ENCODE measurements at places on chromosomes 5 and 9. TPM values are rescaled to one million over a fixed set of nuclear protein-coding genes. Genes with fewer than 3 reads are reported as not detected.

PPP3R2 gene
- total RNA-seq, result not detected

GDF9 gene
- total RNA-seq, result 0.25 TPM

ETF1 gene
- 143 TPM for total RNA-seq

ARL10 gene
- total RNA-seq, result 0.37 TPM

NUTM2G gene
- total RNA-seq, result not detected

SMIM33 gene
- not detected for total RNA-seq

WDR55 gene
- total RNA-seq, result 27.3 TPM

EFCAB9 gene
- not detected for total RNA-seq

PRRT1B gene
- total RNA-seq, result 0.30 TPM

CDH9 gene
- total RNA-seq, result not detected

SLC1A1 gene
- 1.2 TPM for total RNA-seq

GPR150 gene
- 0.07 TPM for total RNA-seq

ERP44 gene
- total RNA-seq, result 14.4 TPM

RFESD gene
- total RNA-seq, result 1.3 TPM

LVRN gene
- 0.03 TPM for total RNA-seq

EMB gene
- total RNA-seq, result 5.4 TPM

ADRA1B gene
- 23.0 TPM for total RNA-seq

TPPP gene
- 6.6 TPM for total RNA-seq

TTLL11 gene
- 4.2 TPM for total RNA-seq

ADAMTS12 gene
- total RNA-seq, result 7.1 TPM

PTPN3 gene
- total RNA-seq, result 17.5 TPM

TAF1L gene
- total RNA-seq, result not detected

TNC gene
- total RNA-seq, result 0.85 TPM

PCDHB11 gene
- total RNA-seq, result 0.07 TPM

PCDHB13 gene
- total RNA-seq, result 0.06 TPM

PKN3 gene
- total RNA-seq, result 16.8 TPM

ZNF366 gene
- not detected for total RNA-seq

PCDHGA11 gene
- total RNA-seq, result not detected

ENTR1 gene
- 67.9 TPM for total RNA-seq

SVEP1 gene
- total RNA-seq, result 1.7 TPM

PCDHGB2 gene
- 0.08 TPM for total RNA-seq

FBP1 gene
- total RNA-seq, result not detected

FAM153A gene
- total RNA-seq, result not detected

C9orf85 gene
- 13.7 TPM for total RNA-seq

NPR3 gene
- total RNA-seq, result 14.7 TPM

CATSPER3 gene
- 0.15 TPM for total RNA-seq

FAM221B gene
- total RNA-seq, result not detected

FTMT gene
- not detected for total RNA-seq

TRIO gene
- 92.6 TPM for total RNA-seq

IL4 gene
- not detected for total RNA-seq

HTR1A gene
- not detected for total RNA-seq

LCN9 gene
- not detected for total RNA-seq

PCDHA6 gene
- total RNA-seq, result 0.07 TPM

HMCN2 gene
- 0.09 TPM for total RNA-seq

PITX1 gene
- 30.9 TPM for total RNA-seq

APBB3 gene
- 5.5 TPM for total RNA-seq

NPM1 gene
- total RNA-seq, result 3,289 TPM

NR3C1 gene
- total RNA-seq, result 24.7 TPM

PCDHB14 gene
- 0.06 TPM for total RNA-seq

CSNK1G3 gene
- 20.8 TPM for total RNA-seq

SHISAL2B gene
- not detected for total RNA-seq

CSF1R gene
- 0.31 TPM for total RNA-seq

TXNDC8 gene
- not detected for total RNA-seq

PDE8B gene
- 2.0 TPM for total RNA-seq

OMD gene
- total RNA-seq, result not detected

TMEM215 gene
- total RNA-seq, result 0.02 TPM

HINT2 gene
- total RNA-seq, result 112 TPM

All from A549 treated with AZD2906 at 1 μM for 4 hours (cell line).